ENCODE measurements at places on chromosomes 11 and 22. TPM values are rescaled to one million over a fixed set of nuclear protein-coding genes. Genes with fewer than 3 reads are reported as not detected.

Gene TIMP3
- not detected for total RNA-seq

GRCh38 chr11:44791316-44791925 lies 64.7 kb downstream of the TSPAN18 start:
- no peak for DNase-seq

Gene PDHX
- total RNA-seq: 17.3 TPM

DNA sequence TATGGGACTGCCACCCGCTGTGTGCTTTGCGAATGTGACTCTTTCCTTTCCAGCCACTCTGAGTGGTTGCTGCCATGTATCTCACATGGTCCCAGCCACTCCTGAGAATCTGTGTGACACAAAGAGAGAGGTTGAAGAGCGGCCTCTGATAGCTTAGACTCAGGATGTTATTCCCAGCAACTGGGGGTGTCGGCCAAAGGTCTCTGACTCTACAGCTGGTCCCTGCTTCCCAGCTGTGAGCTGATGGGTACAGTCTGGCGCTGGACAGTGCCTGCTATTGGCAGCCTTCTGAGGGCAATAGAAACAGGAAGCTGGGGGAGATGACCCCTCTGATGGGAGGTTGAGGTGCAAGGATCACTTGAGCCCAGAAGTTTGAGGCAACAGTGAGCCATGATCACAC lies 105.1 kb downstream of the RRAS2 start:
- DNase-seq: no peak

Gene CHKB
- total RNA-seq: 152 TPM

DNA sequence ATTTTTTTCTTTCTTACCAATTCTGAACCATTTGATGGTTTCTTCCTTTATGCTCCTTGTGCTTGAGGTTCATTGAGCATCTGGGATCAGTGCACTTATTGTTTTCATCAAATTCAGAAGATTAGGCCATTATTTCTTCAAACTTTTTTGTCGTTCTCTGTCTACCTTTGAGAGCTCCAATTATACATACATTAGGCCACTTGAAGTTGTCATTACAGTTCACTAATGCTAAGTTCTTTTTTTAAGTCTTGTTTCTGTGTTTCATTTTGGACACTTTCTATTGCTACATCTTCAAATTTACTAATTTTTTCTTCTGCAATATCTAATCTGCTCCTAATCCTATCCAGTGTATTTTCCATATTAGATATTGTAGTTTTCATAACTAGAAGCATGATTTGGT lies 40.8 kb downstream of the CDPF1 start:
- DNase-seq: no peak

DNA sequence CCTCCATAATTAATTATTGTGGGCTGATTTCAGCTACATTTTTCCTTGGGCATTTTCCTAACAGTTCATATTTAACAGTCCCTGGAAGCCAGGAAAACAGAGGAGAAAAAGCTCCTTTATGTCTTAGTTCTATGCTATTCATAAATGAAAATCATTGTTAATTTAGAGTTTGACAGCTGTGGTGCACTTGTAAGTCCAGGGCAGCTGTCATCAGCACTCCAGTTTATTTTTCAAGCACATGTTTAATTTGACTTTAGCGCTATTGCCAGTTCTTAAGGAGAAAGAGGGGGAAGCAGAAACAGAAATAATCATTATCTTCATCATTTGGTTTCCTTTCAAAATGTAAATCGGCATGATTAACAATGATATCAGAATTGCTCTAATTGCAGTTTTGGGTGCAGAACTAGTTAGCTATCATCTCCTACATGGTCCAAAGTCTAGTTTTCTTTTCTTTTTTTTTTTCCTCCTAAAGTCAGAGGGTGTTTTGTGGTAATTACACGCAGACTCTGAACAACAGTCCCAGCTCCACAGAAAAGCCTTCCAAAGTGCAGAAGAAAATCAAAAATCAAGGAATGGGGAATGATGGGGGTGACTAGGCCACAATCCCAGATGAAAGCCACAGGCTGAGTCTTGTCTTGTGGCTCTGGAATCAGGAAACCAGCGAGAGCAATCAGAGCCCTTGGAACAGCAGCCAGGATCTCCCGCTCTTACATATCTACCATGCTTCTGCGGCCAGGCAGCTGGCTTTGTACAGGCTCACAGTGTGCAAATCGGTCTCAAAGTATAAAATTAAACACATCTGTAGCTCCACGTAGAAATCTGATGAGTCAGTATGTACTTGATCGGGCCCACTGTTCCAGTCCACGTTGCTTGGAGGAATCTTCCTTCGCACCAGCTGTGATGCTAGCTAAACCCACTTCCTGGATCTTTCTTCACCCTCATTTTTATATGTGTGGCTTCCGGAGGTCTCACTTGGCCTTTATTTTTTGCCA lies 91.9 kb downstream of the SPON1 start:
- no peak for DNase-seq

GRCh38 chr11:134001088-134001487 lies 44.3 kb upstream of the IGSF9B start:
- DNase-seq: no peak

DNA sequence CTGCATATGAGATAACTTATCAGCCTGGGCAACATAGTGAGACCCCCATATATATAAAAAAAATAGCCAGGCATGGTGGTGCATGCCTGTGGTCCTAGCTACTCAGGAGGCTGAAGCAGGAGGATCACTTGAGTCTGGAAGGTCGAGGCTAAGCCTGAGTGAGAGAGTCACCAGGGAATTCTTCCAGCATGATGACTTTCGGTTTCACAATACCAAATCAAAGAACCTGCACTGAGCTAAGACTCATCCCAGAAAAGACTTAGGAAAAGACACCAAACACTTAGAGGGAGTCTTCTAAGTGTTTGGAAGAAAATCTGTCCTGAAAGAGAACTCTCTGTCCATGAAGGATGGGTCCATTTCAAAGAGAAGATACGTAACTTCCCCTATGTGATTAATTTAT lies 12.7 kb downstream of the STK33 start:
- DNase-seq: no peak

Gene OR5B2
- not detected for total RNA-seq

DNA sequence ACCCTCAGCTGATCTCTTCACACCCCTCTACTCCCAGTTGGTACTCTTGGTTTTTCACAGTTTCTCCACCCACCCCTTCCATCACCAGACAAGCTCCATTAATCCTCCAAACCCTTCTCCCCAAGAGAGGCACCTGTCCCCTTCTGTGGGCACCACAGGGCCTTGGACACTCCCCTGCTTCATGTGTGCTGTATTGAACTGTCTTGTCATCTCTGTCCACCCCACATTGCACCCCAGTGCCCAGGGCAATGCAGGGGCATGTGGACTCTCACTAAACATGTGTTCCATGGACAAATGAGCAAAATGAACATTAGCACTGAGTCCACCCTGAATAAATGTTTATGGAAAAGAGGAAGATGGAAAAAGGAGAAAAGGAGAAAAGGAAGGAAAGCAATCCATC lies 181.4 kb downstream of the BCR start:
- no peak for DNase-seq

- no peak for DNase-seq
Observed at GRCh38 chr11:10447445-10447844, 7.6 kb upstream of the AMPD3 start.

Gene FGF4
- not detected for total RNA-seq

GRCh38 chr22:48177631-48178030 lies 1415.2 kb downstream of the TBC1D22A start:
- DNase-seq: no peak

DNA sequence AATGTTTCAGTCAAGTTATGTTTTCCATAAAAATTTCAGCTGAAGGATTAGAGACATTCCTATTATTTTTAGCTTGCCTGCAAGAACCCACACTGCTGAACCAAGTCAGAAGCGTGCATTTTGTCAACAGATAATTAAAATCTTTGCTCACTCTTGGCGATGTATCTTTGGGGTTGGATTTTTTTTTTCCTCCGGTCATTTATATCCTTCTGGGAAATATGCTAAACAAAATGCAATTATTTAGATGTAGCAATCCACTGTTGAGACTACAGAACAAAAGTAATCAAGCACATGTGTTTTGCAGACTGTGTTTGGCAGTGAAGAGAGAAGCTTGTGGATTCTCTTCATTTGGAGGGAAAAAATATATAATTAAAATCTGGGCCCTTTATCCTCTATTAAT lies 15.3 kb upstream of the NELL1 start:
- no peak for DNase-seq

Gene DGCR6
- 14.6 TPM for total RNA-seq

DNA sequence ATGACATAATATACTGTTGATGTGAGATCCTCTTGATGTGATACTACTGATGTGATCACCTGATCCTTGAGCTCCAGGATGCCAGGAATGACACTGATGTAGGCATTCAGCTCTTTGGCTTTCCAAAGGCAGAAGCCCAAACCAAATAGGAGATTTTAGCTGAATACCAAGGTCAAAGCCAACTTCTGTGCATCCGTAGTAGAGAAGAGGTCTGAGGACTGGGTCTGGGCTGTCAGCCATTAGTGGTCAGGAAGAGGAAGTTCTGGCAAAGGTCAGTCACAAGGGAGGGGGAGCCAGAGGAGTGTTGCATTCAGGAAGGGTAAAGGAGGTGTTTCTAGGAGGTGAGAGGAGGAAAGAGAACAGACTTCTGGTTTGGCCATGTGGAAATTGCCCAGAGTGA lies 53.4 kb upstream of the PARVG start:
- DNase-seq: no peak

GRCh38 chr11:119295178-119295577 lies 21.8 kb downstream of the MCAM start:
- no peak for DNase-seq

GRCh38 chr11:2883979-2884815 lies 1.4 kb downstream of the CDKN1C start:
- no peak for DNase-seq

Gene SLC5A1
- not detected for total RNA-seq

Gene DBX1
- 0.17 TPM for total RNA-seq

DNA sequence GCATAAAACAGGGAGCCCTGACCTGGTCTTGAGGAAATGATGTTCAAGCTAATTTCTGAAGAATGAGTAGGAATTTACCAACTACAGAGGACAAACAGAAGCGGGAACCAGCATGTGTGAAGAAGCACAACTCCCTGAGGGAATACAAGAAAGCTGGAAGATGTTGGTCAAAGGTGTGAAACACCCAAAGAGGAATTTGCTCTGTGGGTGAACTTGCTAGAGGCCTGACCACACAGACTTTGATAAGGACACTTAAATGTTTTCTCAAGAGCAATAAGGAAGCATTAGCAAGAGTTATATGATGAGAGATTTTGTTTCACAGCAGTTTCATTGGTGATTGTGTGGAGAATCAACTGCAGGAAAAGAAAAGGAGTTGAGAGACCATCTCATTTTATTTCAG lies 17.6 kb downstream of the SLC5A12 start:
- no peak for DNase-seq

- DNase-seq: peak; percentile 82
Observed at GRCh38 chr22:41682033-41682807, 6.4 kb downstream of the SNU13 start.

DNA sequence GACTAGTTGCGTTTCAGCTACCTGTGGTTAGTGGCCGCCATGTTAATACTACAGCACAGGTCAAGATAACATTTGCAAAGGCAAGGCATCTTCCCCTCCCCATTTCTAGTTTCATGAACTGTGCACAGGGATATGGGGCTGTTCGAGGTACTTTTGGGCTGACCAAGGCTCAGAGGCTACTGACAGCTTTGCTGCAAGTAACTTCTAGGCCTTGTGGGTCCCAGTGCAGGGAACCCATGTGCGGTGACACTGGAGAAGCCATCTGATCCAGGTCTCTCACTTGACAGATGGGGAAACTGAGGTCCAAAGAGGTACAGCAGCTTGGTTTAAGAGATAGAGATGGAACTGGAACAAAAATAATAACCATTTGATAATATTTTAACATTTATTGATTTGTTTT lies 13.6 kb downstream of the TIMP3 start:
- DNase-seq: no peak

GRCh38 chr11:60357771-60358170 lies 20.6 kb upstream of the MS4A7 start:
- no peak for DNase-seq

Gene HINFP
- total RNA-seq: 17.6 TPM

Gene OR52H1
- not detected for total RNA-seq

Gene PARVA
- total RNA-seq: 0.08 TPM

GRCh38 chr22:33213383-33214075 lies 155.3 kb upstream of the SYN3 start:
- no peak for DNase-seq

DNA sequence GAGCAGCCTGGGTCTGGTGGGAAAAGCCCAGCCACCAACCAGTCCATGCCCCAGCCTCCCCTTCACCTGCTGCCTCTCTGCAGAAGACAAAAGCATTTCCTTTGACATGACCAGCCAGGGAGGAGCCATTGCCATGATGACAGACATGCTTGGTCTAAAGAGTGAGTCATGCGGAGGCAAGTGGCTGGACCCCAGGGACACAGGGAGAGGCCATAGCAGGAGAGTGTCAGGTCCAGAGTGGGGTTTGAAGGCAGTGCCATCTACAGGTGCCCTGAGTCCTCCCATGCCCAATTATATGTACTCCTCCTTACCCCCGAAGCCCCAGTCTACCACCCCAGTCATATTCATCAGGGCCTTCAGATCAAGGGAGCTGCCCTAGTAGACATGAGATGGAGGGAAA lies 67.4 kb downstream of the SCN3B start:
- no peak for DNase-seq

DNA sequence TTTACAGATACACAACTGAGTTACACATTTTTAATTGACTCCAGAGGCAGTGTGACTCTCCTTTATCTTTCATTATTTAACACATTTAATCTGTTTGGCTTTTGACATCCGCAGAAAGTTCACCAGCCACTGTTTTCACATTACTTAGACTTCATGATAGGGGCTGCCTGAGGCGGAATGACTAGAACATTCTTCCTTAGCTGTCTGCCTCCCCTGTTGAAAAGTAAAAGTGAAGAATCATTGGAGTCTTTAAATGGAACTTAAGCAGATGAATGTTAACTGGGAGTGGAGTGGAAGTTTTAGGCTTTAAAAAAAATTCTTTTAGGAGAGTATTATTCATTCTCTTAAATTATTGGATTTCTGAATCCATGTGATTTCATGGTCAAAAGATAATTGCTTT lies 229.2 kb upstream of the MTNR1B start:
- no peak for DNase-seq

GRCh38 chr11:1921574-1922141 lies 2.2 kb downstream of the TNNT3 start:
- no peak for DNase-seq

DNA sequence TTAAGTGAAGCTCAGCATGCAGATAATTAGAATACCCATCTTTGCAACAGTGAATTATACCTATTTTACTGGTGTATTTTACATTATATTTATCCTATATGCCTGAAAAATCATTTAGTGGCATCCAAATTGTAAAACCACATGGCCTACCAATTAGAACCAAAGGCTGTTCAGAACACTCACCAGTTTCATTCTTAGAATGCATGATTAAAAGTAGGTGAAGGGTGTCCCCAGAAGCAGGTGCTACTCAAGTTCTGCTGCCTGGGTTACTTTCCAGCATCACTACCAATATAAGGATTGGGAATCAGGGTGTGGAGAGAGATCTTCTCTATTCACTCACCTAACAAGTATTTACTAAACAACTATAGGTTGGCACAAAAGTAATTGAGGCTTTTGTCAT lies 103.3 kb downstream of the SGSM3 start:
- DNase-seq: no peak
